AG04450 (cell line): ENCODE measurements at places on chromosomes 7 and 10.

GRCh38 chr7:21401944-21402343 lies 25.9 kb upstream of the SP4 start:
- no peak for DNase-seq

GRCh38 chr7:142172932-142173331 lies 61.4 kb downstream of the MGAM2 start:
- DNase-seq: no peak

DNA sequence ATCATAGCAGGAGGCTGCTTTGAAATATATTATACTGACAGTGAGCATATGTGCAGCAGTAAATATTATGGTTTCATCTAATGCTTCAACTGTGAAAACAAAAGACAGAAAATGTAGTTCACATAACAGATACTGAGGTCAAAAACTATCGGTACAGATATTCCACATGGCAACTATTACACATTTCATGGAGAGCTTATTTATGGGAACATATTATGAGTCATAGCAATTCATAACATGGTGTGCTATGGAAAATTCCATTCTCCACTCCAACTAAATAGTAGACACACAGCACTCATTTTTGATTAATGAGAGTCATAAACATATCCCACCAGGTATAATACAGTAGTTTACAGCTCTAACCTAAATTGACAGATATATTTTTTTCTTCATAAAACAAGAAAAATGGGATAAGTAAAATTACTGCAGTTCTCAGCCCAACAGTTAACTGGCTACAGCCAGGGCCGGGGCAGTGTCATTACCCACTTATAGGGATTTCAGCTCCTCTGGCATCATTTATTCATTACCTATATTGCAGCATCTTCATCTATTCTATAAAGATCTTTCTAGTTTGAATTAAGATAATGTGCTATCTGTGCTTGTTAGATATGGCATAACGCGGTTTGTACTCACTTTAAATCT lies 475.6 kb upstream of the KLF6 start:
- no peak for DNase-seq

GRCh38 chr10:34816085-34816496 lies 995 bp upstream of the PARD3 start:
- no peak for DNase-seq

GRCh38 chr7:2660359-2661095 lies 27.5 kb upstream of the AMZ1 start:
- DNase-seq: no peak

DNA sequence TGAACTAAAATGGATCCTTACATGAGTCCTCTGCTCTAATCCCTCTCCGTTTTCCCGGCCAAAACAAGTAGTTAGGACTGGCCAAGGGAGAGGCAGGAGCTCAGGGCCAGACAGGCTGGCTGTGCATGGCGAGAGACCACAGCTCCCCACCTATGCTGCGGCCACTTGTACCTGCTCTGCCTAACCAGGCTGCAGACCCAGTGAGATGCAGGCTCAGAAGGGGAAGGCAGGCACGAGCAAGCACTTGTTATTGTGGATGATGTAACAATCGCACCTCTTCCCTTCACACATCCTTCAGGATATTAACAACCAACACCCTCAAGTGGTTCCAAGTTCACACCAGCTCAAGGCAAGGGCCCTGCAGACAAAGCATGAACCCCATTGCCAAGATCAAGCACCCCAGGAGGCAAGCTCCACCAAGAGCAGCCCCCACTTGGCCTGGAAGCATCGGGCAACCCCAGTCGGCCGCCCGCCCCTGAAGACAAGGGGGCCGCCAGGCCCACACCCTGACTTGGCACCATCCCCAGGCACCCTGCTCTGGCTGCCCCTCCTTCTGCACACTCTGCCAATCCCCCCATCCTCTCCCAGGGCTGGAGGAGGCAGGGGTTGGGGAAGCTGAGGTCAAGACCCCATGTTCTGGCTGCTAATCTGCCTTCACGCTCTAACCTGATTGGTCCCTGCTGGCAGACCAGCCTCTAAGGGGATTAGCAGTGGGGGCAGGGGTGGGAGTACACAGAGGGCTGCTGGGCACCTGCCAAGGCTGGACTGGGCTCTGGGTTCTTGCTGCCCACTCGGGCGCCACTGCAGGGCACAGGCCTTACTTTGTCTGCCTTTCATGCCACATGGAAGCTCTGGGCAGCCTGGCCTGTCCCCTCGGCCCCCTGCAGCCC lies 111.3 kb downstream of the SLIT1 start:
- no peak for DNase-seq

DNA sequence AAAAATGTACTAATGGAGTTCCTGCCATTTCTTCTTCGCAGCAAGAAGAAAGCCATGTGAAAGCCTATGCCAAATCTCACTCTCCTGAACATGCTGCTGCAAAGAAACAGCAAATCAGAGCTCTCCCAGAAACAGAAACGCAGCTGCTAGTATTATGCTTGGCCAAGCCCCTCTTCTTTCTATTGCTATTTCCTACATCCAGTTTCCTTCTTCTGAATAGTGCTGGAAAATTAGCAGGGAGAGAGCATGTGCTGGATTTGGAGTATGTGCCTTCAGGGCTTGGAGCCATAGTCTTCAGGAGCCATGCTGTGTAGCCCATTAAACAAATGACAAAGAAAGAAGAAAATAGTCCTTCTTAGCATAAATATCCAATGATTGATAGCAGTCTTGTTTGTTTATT lies 852.0 kb upstream of the PHF14 start:
- no peak for DNase-seq

GRCh38 chr7:70696201-70696754 lies 435.7 kb upstream of the GALNT17 start:
- DNase-seq: no peak

DNA sequence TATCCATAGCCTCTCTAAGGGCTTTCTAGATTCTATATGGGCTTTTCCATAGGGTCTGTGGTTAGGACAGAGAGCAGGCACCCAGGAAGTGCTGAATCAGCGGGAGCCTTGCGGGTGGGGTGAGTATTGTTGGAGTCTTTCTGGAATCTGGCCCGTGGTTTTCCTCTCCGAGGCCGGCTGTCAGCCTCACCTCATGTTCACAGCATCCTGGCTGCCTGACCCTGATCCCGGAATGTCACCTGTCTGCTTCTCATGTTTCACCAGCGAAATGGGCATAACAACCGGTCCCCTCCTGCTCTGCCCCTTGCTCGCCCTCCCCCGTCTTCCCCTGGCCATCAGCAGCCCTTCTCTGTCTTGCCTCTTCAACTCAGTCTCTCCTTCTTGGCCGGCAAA lies 36.5 kb downstream of the DDIT4 start:
- no peak for DNase-seq

GRCh38 chr7:151119902-151120301 lies 33.6 kb downstream of the AGAP3 start:
- no peak for DNase-seq

DNA sequence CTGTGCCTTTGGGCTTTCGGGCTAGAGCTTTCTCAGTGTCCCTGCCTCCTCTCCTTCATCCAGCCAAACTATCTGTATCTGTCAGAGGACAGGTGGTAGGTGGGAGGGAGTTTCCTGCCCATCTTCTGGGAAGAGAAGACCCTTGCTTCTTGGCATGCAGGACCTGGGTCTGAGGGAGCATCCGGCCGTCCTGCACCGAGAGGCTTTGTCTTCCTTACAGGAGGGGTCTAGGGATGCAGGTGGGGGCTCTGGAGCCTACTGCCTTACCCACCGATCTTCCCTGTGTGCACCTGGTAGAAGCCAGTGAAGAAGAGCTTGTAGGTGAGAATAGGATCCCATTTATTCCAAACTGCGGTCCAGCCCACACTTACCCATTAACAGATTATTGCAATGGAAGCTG lies 5.8 kb upstream of the KLF6 start:
- no peak for DNase-seq

GRCh38 chr10:72079356-72079755 lies 9.0 kb downstream of the SPOCK2 start:
- DNase-seq: no peak

DNA sequence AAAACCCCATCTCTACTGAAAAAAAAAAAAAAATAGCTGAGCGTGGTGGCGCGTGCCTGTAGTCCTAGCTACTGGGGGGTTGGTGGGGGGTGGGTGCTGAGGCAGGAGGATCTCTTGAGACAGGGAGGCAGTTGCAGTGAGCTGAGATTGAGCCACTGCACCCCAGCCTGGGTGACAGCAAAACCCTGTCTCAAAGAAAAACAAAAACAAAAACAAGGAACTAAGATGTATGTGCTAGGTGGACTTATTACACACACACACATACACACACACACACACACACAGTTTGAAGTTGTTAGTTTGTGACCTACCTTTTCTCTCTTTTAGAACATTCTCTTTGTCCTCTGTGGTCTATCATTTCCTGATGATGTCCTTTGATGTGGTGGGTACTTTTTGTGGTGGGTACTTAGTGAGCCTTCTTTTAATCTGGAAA lies 53.5 kb downstream of the EXOC6 start:
- DNase-seq: no peak

- no peak for DNase-seq
Measured at GRCh38 chr10:132564690-132565089, 27.1 kb downstream of the INPP5A start.

DNA sequence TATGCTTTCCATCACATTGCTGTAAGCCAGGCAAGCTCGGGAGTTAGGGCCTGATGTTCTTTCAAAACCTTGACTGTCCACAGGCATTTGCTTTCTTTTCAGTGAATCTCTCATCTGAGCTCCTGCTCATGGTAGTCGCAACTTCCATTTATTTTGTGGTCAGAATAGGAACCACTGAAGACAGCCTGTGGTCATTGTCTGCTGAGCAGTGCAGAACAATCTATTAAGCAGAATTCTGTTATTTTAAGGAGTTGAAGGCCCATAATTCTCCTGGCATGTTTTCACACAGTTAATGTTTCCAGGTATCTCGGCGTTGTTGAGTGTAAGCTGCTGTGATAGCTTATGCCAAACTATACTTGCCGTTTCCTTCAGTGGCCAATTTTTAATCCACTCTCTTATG lies 491.1 kb upstream of the AKR1E2 start:
- DNase-seq: no peak

DNA sequence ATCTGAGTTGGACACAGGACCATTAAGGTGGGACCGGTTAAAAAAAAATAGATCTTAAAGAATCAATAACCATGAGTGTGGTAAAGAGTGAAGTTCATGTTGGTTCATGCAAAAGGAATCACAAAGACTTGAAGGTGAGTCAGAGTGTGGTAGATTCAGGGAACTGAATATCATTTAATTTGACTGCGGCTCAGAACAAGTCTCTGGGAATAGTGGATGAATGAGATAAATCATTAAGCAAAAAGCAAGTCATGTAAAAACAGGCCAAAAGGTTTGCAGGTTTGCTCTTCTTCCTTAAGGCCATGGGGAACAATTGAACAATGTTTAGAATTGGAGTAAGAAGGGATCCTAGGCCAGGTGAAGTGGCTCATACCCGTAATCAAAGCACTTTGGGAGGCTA lies 385.8 kb downstream of the ETV1 start:
- no peak for DNase-seq

DNA sequence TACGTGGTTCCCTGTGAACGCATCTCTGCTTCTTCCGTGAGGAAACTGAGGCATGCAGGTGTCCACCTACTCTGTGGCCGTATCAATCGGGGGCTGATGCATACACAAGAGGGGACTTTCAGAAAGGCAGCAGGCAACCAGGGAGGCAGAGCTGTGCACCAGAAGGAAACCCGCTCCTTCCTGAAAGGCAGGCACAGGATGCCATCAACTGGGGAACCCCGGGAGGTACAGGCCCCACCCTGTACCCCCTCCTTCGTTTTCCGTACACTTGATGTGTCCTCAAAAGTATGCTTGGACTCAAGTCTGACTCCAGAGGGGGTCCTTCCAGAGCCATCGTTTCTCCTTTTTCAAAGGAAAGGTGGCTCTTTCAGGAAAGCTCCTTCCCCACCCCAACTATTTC lies 59.5 kb downstream of the ASB13 start:
- DNase-seq: no peak

GRCh38 chr10:70903262-70903921 lies 15.0 kb upstream of the PCBD1 start:
- DNase-seq: peak; percentile 4

DNA sequence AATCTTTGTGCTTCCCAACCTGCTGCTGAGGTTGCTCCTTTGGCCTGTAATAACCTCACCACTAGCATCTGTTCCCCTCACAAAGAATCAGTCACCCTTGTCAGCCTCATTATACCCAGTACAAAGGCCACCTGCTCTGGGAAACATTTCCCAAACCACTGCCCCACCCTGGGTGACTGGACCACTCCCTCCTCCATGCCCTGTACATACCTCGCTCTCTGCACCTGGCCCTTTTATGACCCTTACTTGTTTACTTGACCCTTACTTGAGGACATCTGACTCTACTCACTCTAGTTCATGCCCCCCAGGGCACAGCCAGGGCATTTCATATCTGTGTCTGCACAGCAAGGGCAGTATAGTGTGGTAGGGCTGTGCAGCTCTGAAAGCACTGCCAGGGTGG lies 21.4 kb upstream of the AOC1 start:
- no peak for DNase-seq

GRCh38 chr10:62614389-62615157 lies 189.9 kb upstream of the ADO start:
- DNase-seq: no peak

- no peak for DNase-seq
Measured at GRCh38 chr7:88302486-88302885, 4.2 kb downstream of the STEAP4 start.

GRCh38 chr7:94183289-94183749 lies 179.2 kb upstream of the BET1 start:
- peak; percentile 95 for DNase-seq

DNA sequence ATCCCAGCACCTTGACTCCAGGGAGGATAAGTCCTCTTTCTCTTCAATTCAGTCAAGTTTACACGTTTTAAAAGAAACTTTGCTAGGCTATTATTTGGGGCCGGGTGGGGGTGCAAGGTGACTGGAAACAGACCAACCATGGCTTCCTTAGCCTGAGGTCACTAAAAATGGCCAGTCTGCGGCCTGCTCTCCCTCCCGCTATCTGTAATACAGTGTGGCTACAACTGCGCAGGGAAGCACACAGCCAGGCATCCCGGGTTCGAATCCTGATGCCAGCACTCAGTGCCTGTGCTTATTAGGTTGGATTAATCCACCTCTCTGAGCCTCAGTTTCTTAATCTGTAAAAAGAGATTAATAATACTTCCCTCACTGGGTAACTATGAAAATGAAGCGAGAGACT lies 19.5 kb downstream of the ATP6V1F start:
- DNase-seq: no peak

GRCh38 chr7:153522261-153522660 lies 529.9 kb upstream of the DPP6 start:
- no peak for DNase-seq

- no peak for DNase-seq
Measured at GRCh38 chr10:67241451-67241850, 315.6 kb downstream of the LRRTM3 start.

DNA sequence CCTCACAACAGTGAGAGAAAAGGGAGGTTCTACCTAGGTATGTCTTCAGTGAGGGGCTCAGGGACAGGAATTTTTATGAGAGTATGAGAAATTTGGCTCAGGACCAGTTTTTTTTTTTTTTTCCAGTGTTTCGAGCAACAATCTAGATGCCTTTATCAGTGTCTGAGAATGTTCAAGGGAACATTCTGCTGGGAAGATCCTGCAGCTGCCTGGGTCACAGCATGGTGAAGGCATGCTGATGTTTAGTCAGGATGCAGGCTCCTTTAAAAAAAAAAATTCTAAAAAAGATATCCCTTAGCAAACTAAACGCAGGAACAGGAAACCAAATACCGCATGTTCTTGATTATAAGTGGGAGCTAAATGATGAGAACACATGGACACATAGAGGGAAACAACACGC lies 31.0 kb downstream of the SBDS start:
- peak; percentile 21 for DNase-seq

GRCh38 chr7:19944363-19945120 lies 171.1 kb upstream of the TMEM196 start:
- no peak for DNase-seq
